ENCODE measurements at places on chromosomes 5 and 9.

DNA sequence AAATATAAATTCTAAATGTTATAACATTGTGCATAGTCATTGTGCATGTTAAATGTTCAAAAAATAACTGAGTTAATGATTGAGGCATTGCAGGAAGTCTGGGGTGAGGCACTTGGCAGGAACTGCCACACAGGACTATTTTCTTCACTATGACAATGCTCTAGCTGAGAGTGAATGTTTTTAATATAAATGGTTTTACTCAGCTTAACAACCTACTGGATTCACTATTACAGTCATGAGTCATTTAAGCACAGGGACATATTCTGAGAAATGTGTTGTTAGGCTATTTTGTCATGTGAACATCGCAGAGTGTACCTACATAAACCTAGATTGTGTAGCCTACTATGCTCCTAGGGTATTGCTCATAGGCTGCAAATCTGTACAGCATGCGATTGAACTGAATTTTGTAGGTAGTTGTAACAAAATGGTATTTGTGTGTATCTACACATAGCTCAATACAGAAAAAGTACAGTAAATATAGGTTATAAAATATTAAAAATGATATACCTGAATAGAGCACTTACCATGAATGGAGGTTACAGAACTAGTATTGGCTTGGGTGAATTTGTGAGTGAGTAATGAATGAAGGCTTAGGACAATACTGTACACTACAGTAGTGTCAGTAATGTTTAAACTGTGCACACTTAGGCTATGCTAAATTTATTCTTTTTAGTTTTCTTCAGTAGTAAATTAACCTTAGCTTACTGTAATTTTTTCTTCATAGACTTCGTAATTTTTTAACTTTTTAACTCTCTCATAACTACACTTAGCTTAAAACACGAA, 346.1 kb upstream of the PTGER4 start:
- DNase-seq = no peak

- DNase-seq = peak; percentile 8
Observed at GRCh38 chr5:138077064-138077696, 6.7 kb upstream of the WNT8A start.

- no peak for DNase-seq
Observed at GRCh38 chr5:45796959-45797553, 100.9 kb upstream of the HCN1 start.

- DNase-seq = no peak
Observed at GRCh38 chr9:86368871-86369521, 14.8 kb upstream of the TUT7 start.

DNA sequence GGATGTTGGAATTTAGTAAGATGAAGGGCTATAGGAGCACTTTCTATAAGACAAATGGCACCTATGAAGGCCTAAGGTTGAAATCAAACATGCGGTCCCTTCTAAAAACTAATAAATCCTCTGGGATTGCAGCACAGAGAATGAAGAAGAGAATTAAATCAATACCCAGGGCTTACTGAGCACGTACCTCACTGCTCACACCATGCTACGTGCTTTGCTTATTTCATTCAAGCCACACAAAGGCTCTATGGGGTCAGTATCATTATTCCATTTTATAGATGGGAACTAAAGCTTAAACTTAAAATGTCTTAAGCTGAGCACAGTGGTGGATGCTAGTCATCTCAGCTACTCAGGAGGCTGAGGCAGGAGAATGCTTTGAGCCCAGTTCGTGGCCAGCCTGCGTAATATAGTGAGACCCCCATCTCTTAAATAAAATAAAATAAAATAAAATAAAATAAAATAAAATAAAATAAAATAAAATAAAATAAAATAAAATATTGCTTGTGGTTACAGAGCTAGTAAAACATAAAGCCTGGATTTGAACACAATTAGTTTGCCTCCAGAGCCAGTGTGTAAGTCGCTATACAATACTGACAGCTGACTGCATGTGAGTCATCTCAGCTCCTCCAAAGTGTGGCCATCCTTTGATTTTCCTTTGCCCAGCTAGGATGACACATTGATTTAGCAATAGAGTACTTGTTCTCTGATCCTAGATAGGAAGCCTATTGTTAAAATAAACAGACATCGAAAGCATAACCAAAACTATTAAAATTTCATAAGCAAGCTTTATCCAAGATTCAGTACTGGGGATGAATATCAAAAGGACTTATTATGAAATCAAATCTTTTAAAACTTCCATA, 20.9 kb upstream of the DPYSL3 start:
- DNase-seq = no peak

GRCh38 chr5:1975406-1975715, 92.6 kb upstream of the IRX4 start:
- no peak for DNase-seq

DNA sequence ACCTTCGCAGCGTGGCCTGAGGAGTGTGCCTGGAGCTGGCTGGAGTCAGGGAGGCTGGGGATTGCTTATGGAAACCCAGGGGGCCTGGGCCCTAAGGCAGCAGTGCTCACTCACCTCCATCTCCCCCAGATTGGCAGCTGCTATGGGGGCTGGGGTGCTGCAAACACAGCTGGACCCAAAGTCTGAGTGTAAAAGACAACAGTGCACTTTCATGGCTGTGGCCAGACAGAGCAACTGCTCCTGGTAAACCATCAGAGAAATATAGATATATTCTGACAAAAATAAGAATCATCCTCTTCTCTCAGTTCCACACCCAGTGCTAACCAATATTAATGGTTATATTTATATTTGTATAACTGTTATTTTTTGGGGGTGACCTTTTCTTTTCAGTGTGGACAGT, 123.9 kb downstream of the TENT4A start:
- no peak for DNase-seq

- DNase-seq = no peak
Observed at GRCh38 chr9:99105152-99106043, 485 bp downstream of the TGFBR1 start.

- no peak for DNase-seq
Observed at GRCh38 chr9:24899463-24899862, 353.8 kb upstream of the IZUMO3 start.

GRCh38 chr5:56567278-56567677, 248.1 kb upstream of the MAP3K1 start:
- no peak for DNase-seq
